Left colon (tissue), 2 donors: ENCODE measurements at places on chromosomes 11 and 22.

GRCh38 chr11:132068556-132068955 lies 698.1 kb downstream of the NTM start:
- DNase-seq: no peak

DNA sequence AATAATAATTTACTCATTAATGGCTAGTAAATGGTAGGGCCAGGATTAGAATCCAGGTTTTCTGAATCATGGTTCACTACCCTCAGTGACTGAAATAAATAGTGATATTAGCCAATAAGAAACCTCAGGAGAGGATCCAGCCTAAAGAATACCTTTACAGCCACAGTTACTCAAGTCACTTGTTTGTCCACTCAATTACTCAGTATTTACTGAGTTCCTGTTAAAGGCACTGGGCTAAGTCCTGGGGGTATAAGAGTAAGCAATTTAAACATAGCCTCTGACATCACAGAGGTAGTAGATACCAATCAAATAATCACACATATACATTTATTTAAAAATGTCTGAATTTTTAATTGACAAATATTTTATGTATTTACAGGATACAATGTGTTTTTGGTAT lies 56.8 kb upstream of the GAB2 start:
- no peak for DNase-seq

DNA sequence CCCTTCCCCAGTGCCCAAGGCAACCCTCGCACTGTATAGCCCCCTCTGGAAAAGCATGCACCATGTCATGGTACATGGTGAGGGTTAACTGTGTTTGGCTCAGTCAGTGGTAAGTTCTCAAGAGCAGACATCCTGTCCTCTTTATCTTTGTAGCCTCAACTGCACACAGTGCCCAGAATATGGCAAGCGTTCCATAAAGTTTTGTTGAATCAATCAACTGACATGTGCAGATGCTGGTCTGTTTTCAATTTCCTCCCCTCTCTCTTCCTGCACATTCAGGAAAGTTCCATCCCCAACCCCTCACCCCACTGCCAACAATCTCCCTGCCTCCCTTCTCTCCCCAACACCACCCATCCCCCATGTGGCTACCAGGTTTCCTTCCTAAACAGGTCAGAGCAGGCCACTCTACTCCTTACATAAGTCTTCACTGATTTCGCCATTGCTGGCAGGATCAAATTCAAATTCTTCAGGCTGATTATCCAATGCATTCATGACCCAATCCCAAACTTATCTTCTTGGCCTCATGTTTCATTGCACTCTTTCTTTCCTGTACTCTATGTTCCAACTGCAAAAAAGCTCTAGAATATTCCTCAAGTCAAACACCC lies 15.5 kb upstream of the TMPRSS5 start:
- DNase-seq: no peak

DNA sequence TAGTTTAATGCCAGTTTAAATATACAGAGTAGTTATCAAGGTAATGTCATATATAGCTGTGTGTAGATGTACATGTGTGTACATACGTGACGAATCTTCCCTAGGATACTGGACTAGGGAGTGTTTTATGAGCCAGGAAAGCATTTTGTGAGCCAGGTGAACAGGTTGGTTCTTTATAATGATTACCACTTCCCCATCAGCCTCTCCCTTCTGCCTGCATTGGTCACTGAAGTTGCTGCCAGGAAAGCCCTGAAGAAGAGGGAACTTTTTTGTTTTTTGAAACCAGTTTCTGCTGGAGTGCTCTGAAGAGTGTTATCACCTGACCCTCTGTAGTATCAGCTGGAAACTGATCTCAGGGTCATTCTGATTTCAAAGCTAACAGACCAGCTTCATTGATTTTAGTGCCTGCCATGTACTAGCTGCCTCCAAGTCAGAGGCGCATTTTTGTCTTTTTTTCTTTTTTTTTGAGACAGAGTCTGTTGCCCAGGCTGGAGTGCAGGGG lies 14.2 kb upstream of the ST14 start:
- DNase-seq: no peak
